ENCODE measurements at places on chromosomes 5 and 9.

- no peak for DNase-seq
Observed at GRCh38 chr9:37944671-37945481, 40.9 kb upstream of the SLC25A51 start.

DNA sequence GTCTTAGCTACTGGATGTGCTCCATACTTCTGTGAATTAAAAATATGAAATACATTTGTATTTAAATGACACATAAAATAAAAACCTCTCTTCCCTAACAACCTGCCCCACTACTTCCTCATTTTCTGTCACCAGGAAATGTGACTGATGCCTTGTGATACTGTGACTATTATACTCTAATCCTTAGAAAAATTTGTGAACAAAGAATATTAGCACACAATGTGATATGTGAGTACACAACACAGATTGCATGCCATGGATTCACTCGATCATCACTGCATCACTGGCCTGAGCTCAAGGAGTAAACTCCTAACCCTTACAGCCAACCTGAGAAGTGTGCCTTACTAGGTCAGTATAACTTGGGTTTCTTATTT lies 281.0 kb downstream of the EFNA5 start:
- no peak for DNase-seq

DNA sequence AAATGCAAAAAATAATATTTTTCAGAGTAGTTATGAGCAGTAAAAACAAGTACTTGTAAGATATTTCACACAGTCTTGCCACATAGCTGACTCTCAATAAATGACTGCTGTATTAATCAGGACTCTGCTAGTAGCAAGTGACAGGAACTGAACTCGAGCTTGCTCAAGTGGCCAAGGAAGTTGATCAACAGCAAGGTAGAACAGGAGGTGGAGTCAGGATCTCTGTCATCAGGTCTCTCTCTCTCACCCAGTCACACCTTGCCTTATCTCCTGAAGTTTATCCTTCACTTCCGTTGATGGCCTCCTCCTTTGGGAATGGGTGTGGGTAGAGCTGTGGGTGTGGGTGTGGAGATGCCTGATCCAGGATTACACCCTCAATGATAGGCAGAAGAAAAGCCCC lies 107.0 kb downstream of the GPBP1 start:
- DNase-seq: no peak

DNA sequence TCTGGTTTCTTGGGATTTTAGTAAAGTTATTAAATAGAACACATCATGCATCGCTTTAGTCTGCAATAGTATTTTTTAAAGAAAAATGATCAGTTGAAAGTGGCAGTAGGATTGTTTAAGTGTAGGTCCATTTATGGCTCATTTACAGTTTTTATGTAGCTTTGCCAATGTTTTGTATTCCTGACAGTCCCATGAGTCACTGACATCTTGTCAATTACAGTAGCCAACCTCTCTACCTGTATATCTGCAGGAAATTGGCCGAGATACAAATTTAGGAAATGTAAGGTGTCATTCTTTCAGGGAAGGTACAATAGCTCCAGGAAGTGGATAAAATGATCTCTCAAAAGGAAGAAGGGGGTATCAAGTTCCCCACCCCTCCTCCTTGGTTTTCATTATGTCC lies 47.7 kb upstream of the MTAP start:
- DNase-seq: no peak

Measured in stimulated activated CD8-positive, alpha-beta memory T cell treated with anti-CD3 and anti-CD28 coated beads, Interleukin-7, amount 100 ng/mL, for 4 hours (primary cell).